ENCODE measurements at places on chromosomes 3 and 15.
A peak's percentile ranks its signal among the peaks of the same experiment; 100 is the strongest.

- DNase-seq = no peak
Measured at GRCh38 chr15:62359416-62359815, 194.3 kb upstream of the C2CD4B start.

DNA sequence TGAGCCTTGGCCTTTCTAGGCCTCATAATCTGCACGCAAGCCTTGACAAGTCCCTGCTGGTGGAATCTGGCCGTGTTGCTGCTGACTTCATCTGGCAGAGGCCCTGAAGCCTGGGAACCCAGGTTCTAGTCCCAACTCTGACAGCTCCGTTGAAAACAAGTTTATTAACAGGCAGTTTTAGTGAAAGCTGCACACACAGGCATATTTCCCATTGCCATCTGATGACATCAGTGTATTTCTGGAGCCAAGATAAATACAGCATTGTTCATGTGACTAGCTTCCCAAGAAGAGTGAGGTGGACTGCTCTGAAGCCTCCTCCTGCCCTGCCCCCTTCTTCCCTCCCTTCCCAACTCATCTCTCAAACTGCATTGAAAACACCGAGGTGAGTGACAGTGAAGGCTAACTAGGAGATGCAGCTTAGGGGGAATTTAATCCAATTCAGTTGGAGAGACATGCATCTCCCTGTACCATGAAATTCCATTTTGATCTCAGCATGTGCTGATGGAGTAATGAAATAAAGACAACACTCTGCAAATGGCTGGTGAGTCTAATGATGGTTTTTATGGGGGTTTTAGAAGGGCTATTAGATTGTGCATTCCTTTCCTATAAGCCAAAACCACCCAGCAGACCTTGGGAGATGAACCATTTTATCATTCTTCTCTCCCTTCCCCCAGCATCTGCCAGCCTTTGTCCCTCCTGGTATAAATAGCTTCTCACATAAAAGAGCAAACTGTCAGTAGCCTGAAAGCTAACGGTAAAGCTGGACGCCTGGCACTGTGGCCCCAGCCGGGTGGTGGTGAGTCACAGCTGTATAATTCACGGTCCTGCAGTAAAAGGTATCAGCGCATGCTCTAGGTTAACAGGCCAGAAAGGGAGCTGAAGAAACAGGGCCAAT is 38.0 kb downstream of the PRICKLE2 start:
- peak; percentile 33 for DNase-seq

DNA sequence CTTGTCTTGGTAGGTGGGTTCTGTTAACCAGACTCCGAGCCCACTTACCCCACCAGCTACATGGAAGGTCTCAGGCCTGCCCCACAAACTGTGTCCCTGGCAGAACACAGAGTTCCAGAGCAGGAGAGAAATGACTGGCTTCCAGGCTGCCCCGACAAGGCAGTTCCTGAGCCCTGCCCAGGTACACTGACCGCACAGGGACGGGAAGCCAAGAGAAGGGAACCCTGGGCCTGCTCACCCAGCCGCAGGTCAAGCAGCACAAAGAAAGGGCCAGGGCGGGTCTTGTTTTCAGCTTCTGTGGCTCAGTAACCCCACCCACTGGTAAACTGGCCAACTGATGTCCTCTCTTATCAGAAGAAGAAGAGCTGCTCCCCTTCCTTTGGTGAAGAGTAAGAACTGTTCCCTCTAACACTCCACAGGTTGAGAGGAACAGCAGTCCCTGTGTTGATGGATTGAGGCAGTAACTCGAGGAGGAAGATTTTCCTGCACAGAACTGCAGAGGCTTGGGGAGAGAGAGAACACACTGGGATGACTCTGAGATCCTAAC is 68.4 kb downstream of the CRTC3 start:
- peak; percentile 36 for DNase-seq

DNA sequence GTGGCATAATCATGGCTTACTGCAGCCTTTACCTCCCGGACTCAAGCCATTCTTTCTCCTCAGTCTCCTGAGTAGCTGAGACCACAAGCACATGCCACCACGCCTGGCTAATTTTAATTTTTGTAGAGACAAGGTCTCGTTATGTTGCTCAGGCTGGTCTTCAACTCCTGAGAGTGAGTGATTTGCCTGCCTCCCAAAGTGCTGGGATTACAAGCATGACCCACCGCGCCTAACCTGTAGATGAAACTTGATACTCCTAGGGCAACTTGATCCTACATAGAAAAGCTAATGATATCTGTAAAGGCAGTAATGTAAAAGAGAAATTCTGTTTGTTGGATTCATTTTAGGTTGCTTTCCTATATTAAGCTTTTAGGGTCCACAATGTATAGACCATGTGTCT is 391.9 kb upstream of the THRB start:
- DNase-seq = no peak

Data from posterior cingulate gyrus (tissue), 11 donors.